ENCODE measurements at places on chromosomes 4 and X. TPM values are rescaled to one million over a fixed set of nuclear protein-coding genes. Genes with fewer than 3 reads are reported as not detected.

UCP1 gene
- 0.11 TPM for total RNA-seq

CISD2 gene
- total RNA-seq: 36.1 TPM

GAGE12J gene
- total RNA-seq: not detected

CD40LG gene
- not detected for total RNA-seq

PPEF1 gene
- not detected for total RNA-seq

BBS12 gene
- 6.0 TPM for total RNA-seq

MSANTD1 gene
- total RNA-seq: 1.7 TPM

GABRQ gene
- not detected for total RNA-seq

PAGE2 gene
- total RNA-seq: not detected

NMU gene
- not detected for total RNA-seq

CTPS2 gene
- 15.3 TPM for total RNA-seq

PSAPL1 gene
- not detected for total RNA-seq

UGT2A3 gene
- not detected for total RNA-seq

SSX4B gene
- not detected for total RNA-seq

GPR143 gene
- total RNA-seq: 5.9 TPM

GLUD2 gene
- 0.54 TPM for total RNA-seq

RASSF6 gene
- 0.39 TPM for total RNA-seq

TEX13B gene
- total RNA-seq: not detected

BST1 gene
- 25.1 TPM for total RNA-seq

MEPE gene
- not detected for total RNA-seq

DRD5 gene
- not detected for total RNA-seq

CT45A5 gene
- not detected for total RNA-seq

UBA6 gene
- 35.7 TPM for total RNA-seq

LAGE3 gene
- total RNA-seq: 31.4 TPM

FAM9B gene
- total RNA-seq: not detected

NLGN3 gene
- 0.33 TPM for total RNA-seq

NPY2R gene
- total RNA-seq: not detected

SH3D19 gene
- 127 TPM for total RNA-seq
